ENCODE measurements at places on chromosomes 4 and X.

GRCh38 chr4:153398713-153399112 is 54.2 kb downstream of the MND1 start:
- DNase-seq, result no peak

DNA sequence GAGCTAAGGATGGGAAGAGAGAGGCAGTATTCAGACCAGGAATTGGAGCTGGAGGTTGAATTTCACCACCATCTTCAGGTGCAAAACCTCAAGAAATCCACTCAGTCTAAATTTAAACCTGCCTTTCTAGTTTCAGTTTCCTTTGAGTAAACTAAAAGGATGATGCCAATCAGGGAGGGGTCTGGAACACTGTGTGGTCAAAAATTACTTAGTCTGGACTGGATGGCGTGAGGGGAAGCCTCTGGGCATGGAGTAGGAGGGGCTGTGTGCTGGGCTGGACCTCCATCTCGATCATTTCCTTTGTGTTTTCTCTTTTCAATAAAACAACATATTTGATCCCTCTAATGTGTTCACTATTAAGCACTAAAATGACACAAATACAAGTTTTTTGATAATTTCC is 120.1 kb downstream of the GC start:
- DNase-seq, result no peak

DNA sequence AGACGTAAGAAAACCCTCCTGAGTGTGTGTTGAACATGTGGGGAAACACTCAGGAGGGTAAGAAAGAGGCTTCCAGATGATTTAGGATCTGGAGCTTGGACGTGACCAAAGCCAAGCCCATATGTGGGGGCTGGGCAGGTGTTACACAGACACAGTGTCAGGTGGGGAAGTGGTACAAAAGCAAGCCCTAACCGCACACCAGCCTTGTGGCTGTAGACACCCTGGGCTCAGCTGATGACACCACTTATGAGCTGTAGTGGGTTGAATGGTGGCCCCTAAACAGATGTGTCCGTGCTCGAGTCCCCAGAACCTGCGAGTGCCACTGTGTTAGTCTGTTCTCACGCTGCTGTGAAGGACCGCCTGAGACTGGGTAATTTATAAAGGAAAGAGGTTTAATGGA is 25.0 kb upstream of the NSG1 start:
- no peak for DNase-seq

DNA sequence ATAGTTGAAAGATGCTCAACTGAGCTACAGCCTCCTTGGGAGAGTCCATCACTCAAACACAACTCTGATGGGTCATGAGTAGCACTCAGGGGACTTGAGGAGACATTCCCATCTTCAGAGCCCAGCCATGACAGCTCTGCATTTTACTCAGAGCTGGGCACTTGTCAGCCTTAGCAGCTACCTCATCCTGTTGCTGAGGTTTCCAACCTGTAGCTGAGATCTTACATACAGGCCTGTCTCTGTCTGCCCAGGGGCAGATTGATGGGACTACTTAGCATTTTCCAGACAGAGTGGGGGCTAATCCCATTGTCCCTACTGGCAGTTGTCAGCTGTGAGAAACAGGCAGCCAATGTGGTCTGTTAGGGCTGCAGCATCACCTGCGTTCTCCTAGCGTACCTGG is 3.5 kb downstream of the FHDC1 start:
- no peak for DNase-seq

DNA sequence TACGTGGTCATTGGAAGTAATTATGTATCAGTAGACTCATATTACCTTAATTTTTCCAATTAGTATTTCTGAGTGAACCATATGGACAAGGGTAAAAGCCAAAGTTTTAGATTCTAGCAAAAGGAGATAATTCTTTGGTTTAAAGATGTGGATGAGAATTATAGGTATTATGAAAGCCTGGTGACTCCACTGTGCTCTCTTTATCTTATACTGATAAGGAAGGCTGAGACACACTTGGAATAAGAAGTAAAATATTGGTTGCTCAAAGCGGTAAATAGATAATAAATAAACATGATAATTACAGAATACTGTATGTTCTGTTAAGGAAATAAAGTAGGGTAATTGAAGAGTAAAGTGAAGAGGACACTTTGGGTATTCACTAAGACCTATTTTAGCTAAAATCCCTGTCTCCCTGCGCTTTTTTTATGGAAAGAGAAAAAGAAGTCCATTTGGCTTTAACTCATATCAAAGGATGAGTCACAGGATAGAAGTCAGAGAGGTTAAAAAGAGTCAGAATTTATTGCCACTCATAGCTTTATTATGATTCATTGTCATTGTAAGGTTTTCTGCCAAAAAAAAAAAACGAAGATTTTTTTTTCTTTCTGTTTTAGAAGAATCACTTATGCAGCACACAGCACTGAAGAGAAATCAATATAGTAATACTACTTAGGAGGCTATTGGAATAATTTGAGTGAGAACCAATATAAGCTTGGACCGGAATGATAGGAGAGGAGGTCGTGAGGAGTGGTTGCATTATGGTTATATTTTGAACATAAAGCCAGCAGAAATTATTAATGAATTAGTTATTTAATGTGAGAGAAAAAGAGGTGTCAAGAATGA is 2463.1 kb downstream of the ARAP2 start:
- DNase-seq, result peak; percentile 76

DNA sequence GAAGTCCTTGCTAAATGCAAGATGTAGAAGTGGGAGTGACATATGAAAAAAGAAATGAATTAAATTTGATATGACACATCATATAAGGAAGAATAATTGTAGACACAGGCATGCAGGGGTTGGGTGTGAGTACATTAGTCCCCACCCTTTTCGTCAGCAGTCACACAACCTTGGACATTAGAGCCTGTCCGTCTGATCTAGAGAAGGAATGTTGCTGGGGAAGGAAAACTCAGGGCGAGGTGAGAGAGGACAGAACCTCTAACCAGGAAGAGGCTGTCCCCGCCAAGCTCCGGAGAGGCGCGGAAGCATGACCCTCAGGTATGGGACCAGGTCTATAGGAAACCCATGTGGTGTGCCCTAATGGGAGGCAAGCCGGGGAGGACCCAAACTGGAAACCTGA is 102.1 kb downstream of the RELL1 start:
- no peak for DNase-seq

- DNase-seq, result peak; percentile 42
Observed at GRCh38 chr4:70818173-70818855, 21.4 kb downstream of the GRSF1 start.

DNA sequence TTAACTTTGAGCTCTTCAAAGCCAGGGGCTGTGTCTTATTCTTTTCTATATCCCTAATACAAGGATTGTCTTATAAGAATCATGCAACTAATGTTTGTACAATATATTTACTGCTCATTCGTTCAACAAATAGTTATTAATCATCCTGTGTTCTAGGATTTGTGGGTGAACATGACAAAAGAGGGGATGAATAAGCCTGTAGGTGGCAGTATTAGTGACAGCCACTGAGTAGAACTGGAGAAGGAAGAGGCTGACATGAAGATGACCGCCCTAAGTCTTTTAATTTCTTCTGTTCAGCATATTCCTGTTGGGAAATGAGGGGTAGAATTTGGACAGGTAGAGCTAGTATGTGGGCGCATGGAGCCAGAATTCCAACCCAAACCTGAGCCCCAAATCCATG is 11.9 kb upstream of the LINC00632 start:
- DNase-seq, result no peak

GRCh38 chrX:13250826-13251580 is 68.8 kb downstream of the ATXN3L start:
- DNase-seq, result peak; percentile 96

GRCh38 chr4:71303850-71304249 is 35.0 kb upstream of the SLC4A4 start:
- peak; percentile 29 for DNase-seq

DNA sequence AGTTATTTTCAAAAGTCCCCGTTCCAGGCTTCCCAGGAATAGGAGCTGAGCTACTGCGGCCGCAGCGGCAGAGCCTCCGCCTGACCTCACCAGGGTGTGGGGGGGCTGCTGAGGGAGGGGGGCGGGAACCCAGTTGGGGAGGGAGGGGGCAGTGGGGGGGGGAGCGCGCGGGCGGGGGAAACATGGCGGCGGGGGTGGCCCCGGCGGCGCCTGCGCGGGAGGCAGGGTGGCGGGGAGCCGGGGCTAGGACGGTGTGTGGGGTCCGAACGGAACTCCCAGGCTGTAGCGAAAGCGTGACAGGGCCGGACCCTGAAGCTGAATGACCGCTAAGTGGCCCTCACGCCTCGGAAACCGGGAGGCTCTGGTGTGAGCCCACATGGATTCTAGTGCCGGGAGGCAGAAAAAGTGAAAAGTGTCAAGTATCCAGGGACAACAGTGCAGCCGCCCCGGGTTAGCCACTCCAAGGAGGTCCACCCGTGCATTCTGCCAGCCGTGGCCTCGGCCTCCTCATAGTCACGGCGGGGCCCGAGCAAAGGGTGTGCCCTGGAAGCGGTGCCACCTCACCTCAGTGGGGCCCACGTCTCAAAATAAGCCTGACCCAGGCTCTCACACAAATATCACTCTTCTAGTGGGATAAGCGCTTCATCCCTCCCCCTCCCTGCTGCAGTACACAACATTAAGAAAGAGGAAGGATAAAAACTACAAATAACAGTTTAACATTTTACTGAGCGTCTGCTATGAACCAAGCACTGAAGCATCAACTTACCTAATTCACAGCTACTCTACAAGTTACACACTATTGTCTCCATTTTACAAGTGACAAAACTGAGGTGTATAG is at the start of gene KLHL13:
Gene KLHL13 (minus strand): TSS at position 98 of the 838 bp plus-strand sequence. CDS start 88,337 bp downstream, outside the sequence.
- DNase-seq, result peak; percentile 14

Data from fibroblast of skin of right quadriceps (primary cell).